Muscle of arm (tissue), 14 donors: ENCODE measurements at places on chromosomes 4 and X.

DNA sequence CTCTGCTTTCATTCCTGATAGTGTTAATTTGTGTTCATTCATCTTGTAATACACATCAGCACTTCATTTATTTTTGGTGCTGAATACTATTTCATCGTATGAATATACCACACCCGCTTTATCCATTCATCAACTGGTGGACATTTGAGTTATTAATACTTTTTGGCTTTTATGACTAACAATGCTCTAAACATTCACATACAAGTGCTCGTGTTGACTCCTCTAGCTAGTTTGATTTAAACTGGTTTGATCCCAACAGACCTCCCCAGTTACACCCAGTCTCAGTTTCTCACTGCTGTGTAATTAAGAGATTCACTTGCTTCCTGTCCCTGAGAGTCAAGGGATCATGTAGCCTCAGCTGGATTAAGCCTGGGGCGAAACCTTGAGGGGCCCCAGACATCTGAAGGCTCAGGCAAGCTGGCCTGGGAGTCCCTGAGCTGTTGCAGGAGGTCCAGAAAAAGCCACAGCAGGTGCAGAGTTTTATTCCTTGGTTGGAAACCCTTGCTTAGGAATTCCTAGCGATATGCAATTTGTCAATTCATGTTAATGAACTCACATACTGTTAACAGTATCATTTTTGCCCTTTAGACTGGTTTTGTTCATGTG is 52.8 kb upstream of the CLDN24 start:
- DNase-seq: no peak

DNA sequence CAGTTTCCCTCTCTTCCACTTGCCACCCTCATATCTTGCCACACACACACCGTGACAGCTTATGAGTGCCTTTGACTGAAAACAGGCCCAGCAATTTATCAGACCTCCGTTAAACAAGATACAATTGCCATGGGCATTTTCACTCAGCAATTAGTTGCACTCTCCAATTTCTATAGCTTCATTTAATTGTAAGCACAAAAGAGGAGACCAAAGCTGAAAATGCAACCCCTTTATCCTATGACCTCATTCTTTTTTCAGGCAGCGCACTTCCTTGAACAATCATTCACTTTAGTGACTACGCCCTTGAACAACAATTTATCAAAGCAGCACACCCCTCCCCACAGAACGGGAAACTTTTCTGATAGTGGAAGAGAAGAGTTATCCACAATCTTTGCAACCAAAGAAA is 4.1 kb downstream of the POF1B start:
- no peak for DNase-seq

GRCh38 chrX:10619425-10620046 is 849 bp downstream of the MID1 start:
- no peak for DNase-seq

- no peak for DNase-seq
These were observed 6.2 kb downstream of the JADE3 start for GRCh38 chrX:46918434-46918833.

DNA sequence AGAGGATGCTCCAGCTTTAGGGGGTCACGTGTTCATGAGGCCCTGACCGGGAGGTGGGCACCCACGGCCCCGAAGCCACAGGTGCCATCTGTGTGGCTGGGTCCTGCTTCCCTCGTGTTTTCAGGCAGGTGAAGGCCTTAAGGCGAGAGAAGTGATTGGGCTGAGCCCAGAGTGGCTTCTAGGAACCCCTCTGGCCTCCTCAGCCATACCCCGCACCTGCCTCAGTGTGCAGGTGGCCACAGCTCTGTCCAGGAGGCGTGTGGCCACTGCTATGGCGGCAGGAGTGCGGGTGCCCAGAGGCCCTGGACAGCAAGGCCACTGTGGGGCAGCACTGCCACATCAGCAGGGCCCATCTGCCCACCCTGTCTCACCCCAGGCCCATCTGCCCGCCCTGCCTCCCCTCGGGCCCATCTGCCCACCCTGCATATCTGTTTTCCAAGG is 25.0 kb downstream of the NKX1-1 start:
- DNase-seq: no peak

DNA sequence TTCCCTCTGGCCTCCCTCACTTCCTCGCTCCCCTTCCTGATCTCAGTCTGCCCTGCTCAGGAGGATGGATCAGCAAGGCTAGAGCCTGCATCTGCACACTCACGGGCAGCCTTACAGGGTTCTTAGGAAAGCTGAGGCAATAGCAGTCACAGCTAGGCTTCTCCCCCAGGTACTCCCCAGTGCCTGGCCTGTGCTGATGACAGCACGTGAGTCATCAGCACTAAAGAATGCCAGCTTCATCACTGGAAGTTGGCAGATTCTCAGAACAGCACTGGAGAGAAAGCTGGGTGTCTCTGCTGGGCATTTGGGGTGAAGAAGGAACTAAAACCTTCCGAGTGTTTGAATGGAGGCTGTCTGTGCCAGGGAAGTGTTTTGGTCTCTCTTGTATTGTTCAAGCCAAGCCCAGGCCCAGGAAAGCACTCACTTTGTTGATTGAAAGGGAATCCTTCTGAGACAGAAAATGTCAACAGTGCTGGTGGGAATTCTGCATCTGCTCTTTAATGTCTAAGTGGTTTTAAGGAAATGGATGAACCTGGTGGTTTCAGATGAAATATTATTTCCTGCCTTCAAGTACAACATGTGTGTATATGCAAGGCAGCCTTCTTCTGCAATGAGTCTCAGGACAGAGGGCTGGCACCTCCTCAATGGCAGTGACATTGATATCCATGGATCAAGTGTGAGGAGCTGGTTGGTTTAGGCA is 73.0 kb upstream of the SCOC start:
- no peak for DNase-seq
